ENCODE measurements at places on chromosomes 3 and 15.

GRCh38 chr3:131174752-131175151, 148.1 kb downstream of the NEK11 start:
- no peak for DNase-seq

GRCh38 chr3:151620071-151620470, 113.7 kb upstream of the AADACL2 start:
- no peak for DNase-seq

GRCh38 chr3:72953325-72953956, 43.2 kb upstream of the PPP4R2 start:
- peak; percentile 36 for DNase-seq

GRCh38 chr3:98109807-98110549, 20.5 kb upstream of the OR5H1 start:
- no peak for DNase-seq

GRCh38 chr3:43997788-43998369, 243.8 kb upstream of the TOPAZ1 start:
- DNase-seq: no peak

- peak; percentile 89 for DNase-seq
Observed at GRCh38 chr15:96330064-96330449, 443 bp upstream of the NR2F2 start.

DNA sequence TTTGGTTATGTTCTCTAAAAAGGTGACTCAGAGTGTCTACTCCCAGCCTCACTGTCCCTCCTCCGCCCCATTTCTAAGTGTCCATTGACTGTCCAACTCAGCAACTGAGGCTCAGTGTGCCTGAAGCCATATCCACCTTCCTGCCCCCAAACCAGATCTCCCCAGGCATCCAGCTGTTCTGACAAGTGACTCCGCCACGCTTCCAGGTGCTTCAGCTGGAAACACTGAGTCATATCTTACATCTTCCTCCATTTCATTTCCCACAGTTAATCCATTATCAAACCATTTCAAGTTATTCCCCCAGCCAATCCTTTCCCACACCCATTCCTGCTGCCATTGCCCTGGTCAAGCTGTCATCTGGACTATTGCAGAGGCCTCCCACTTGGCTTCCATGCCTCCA, 17.1 kb downstream of the MAGEF1 start:
- no peak for DNase-seq

- DNase-seq: no peak
Observed at GRCh38 chr3:131907796-131908195, 127.0 kb downstream of the CPNE4 start.

- no peak for DNase-seq
Observed at GRCh38 chr3:195238081-195238571, 32.8 kb downstream of the XXYLT1 start.

DNA sequence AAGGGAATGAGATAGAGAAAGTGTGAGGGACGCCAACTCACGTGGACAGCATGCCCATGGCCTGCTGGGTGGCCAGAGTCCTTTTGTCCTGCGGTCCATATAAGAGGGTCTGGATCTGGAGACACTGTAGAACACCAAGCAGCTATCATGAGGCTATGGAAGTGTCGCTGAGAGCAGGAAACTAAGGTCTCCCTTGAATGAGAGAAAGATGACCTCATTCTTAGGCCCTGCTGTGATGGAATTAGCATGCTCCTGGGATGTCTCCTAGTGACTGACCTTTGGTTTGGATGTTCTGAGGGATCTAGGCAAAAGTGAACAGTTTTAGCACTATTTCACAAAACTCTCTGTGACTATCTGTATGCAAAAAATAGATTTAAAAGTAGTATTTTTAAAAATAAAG, 34.4 kb downstream of the SYNM start:
- no peak for DNase-seq

Data from fibroblast of gingiva (primary cell).